ENCODE measurements at places on chromosomes 6 and 20.

- no peak for DNase-seq
Measured at GRCh38 chr20:24768201-24768636, 180.8 kb upstream of the CST7 start.

DNA sequence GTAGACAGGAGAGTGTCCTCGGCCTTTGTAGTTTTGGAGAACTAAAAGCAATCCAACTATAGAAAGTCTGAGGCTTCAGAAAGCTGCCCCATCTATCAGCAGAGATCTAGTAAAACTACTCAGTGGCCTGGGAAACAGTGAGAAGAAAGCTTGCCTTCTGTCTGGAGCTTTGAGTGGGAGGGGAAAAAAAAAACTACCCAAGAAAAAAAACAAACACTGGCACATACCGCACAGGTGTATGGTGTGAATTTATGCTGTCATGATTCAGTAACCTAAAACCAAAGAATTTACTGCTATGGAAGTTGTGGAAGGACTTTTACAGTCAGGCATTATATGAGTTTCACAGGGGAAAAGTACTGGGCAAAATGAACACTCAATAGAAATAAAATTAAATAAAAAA lies 280.5 kb downstream of the ADGRB3 start:
- no peak for DNase-seq

DNA sequence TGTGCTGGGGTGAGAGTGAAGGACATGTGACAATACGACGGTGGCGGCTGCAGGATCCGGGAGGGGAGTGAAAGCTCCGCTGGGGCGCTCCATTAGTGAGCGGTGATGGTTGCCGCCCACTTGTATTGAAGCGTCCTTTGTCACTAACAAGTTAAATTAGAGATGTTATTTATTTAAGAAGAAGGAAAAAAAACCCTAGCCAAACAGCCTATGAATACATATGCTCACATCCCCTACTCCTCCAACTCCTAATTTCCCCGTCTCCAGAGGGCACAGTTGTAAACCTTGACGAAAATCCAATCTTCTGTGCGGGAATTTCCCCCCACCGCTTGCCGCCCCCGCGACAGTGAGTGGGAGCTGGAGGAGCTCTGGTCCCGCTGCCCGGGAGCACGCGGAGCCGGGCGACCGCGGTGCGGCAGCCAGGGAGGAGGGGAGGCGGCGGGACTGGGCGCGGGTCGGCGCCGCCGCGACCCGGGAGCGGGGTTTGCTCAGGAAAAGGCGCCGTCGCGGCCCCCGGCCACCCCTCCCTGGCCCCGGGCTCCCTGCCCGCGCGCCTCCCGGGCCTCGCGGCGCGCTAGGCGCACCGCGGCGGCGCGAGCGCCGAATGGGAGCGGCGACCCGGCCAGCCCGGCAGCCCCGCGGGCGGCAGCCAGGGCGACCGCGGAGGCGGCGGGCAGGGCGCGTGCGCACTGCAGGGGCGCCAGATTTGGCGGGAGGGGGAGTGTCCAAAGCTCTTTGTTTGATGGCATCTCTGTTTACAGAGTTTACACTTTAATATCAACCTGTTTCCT lies at the start of gene MYB:
TSS of gene MYB (plus strand) at position 767 of the 791 bp plus-strand sequence. CDS start 206 bp downstream, outside the sequence.
- peak; percentile 69 for DNase-seq

GRCh38 chr6:54467384-54467783 lies 159.1 kb downstream of the TINAG start:
- DNase-seq = no peak

- DNase-seq = no peak
Measured at GRCh38 chr6:89928604-89929003, 34.3 kb downstream of the GJA10 start.

GRCh38 chr6:143279385-143279784 lies 171.1 kb downstream of the ADAT2 start:
- no peak for DNase-seq

- DNase-seq = no peak
Measured at GRCh38 chr6:169701311-169701953, 397 bp downstream of the WDR27 start.

DNA sequence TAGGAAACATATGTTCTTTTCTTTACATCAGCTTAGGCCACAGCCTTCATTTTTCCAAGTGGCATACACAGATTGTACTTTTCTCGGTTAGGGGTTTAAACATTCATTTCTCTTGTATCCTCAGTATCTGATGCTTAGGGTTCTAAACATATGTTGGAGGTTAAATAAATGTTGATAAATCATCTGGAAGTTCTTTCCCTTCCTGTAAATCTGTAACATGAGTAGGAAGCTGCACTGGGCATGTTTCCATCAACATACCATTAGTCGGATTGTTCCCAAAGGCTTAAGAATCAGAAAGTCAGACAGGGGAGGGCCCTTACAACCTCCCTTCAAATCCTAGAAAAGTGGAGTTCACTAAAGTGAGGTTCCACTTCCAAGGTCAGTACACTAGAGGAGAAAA lies 54.8 kb upstream of the BCLAF1 start:
- DNase-seq = no peak

DNA sequence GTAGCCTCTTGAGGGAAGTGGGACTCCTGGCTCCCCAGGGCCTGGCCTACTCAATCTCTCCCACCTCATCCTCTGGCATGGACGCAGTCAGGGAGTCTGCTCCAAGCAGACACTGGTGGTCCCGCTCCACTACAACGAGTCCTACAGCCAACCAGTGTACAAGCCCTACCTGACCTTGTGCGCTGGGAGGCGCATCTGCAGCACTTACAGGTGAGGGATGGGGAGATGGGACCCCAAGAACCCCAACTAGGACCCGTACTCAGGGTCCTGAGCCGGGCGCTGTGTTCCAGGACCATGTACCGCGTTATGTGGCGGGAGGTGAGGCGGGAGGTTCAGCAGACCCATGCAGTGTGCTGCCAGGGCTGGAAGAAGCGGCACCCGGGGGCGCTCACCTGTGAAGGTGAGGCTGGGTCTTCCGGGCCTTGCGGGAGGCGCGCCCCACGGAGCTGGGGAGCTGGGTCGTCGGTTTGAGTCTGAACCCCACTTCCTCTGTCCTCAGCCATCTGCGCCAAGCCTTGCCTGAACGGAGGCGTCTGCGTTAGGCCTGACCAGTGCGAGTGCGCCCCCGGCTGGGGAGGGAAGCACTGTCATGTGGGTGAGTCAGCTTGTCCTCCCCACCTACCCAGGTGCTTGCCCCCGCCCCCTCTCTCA lies 2.1 kb downstream of the EGFL8 start:
- no peak for DNase-seq

DNA sequence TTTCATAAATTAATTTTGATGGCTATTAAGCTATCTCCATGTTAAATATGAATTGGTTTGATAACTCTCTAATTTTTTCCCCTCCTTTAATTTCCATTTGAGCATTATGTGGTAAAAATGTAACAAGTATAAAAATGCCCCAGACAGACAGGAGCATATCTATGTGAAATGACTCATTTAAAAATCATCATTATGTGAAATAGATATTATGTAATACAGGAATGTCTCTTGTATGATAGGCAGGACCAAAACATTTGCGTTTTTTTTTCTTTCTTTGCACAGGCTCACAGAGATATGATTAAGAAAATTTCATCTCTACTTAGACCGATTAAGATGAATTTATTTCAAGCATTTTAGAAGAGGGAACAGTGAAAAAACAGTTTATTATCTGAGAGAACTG lies 95.8 kb downstream of the AKAP7 start:
- no peak for DNase-seq

- no peak for DNase-seq
Measured at GRCh38 chr20:56423211-56423610, 11.2 kb downstream of the CASS4 start.

- no peak for DNase-seq
Measured at GRCh38 chr6:127458222-127458621, 967 bp downstream of the KIAA0408 start.

DNA sequence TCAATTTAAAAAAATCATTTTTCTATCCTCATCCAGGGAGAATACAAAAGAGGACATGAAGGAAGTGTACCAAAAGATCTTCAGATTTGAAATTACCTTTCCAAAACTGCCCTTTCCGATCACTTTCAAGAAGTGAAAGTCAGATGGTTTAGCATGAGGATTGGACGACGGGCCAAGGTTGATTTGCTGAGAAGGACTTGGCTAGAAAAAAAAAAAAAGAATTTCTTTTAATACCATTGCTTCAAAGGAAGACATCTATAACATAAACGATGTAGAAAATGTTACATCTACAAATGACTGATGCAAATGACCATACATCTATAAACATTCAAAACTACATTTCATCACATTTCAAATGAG lies 120.9 kb upstream of the SLC2A12 start:
- DNase-seq = no peak

GRCh38 chr6:85404564-85405174 lies 45.2 kb upstream of the NT5E start:
- no peak for DNase-seq

- DNase-seq = no peak
Measured at GRCh38 chr20:21129861-21130260, 4.0 kb downstream of the KIZ start.

Measured in activated T-cell treated with anti-CD3 and anti-CD28 coated beads, Interleukin-2, amount 50 U/mL, for 4 hours (primary cell).